ENCODE measurements at places on chromosomes 7 and 10. TPM values are rescaled to one million over a fixed set of nuclear protein-coding genes. Genes with fewer than 3 reads are reported as not detected.
A peak's percentile ranks its signal among the peaks of the same experiment; 100 is the strongest.

- no peak overlapping the region for H3K27ac ChIP-seq
- H3K36me3 ChIP-seq = peaks cover 22% of the 10 kb centered on the region
- H3K4me1 ChIP-seq = peaks cover 2% of the 10 kb centered on the region
- no peak for DNase-seq
Measured at GRCh38 chr7:156792611-156793010, 100.4 kb downstream of the LMBR1 start.

DNA sequence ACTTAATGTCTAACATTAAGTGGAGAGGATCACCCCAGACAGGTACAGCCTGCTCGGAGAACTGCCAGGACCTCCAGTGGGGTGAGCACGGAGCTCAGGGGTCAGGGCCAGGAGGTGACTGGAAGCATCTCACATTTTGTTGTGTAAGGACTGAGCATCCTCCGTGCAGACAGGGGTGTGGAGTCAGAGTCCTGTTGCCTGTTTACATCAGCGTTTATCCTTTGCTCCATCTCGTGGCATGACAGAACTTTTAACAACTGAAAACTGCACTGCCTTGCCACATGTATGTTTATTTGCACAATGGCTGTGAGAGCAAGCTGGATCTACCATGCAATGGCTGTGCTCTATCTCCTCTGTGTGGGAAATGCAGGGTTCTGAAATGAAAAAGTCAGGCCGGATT lies 175.4 kb upstream of the AKR1E2 start:
- no peaks in the 10 kb centered on the region for H3K36me3 ChIP-seq
- no peak for DNase-seq
- no peak overlapping the region for H3K27ac ChIP-seq
- no peak overlapping the region for H3K4me3 ChIP-seq

The PPRC1 gene
- 65.1 TPM for total RNA-seq

The TRDMT1 gene
- 15.0 TPM for total RNA-seq

- no peaks in the 10 kb centered on the region for H3K27me3 ChIP-seq
- H3K27ac ChIP-seq = peak overlapping the region; percentile 38
- no peak for DNase-seq
- peaks cover 57% of the 10 kb centered on the region for H3K4me1 ChIP-seq
Measured at GRCh38 chr7:77331938-77332695, 84.0 kb downstream of the GSAP start.

DNA sequence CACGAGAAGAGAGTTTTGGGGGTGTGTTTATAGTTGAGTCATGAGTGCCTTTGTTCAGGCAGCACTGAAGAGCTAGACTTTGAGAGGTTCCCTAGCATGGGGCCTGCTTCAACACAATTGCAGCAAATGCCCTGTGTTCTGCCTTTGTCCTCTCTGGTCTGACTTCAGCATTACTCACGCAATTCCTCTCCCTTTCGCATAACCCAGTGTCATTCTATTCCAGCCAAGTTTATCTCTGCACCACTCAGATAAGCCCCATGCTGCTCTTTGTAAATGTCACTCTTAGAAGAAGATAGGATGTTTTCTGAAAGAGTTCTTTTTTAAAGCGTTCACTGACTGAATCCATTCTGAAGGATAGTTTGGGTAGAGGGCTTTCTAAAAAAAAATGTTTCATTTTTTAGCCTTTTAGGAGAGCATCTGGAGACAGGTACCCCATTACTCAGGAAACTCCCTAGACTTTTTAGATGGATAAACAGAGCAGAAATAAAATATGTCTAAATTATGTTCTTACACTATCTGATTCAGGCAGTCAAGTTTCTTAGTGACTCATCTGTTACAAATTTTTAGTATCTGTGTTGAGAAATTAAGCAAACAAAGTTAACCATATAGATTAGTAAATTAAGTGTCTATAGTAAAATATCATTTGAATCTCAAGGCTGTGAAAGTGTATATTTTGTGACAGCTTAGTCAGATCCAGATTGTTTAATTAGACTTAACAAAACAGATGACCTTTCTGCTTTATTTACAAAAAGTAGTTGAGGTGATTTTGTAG lies 318.5 kb downstream of the GPR158 start:
- no peaks in the 10 kb centered on the region for H3K27me3 ChIP-seq
- H3K4me3 ChIP-seq = no peak overlapping the region
- no peaks in the 10 kb centered on the region for H3K4me1 ChIP-seq
- H3K36me3 ChIP-seq = no peaks in the 10 kb centered on the region
- DNase-seq = no peak

The BLNK gene
- 238 TPM for total RNA-seq

DNA sequence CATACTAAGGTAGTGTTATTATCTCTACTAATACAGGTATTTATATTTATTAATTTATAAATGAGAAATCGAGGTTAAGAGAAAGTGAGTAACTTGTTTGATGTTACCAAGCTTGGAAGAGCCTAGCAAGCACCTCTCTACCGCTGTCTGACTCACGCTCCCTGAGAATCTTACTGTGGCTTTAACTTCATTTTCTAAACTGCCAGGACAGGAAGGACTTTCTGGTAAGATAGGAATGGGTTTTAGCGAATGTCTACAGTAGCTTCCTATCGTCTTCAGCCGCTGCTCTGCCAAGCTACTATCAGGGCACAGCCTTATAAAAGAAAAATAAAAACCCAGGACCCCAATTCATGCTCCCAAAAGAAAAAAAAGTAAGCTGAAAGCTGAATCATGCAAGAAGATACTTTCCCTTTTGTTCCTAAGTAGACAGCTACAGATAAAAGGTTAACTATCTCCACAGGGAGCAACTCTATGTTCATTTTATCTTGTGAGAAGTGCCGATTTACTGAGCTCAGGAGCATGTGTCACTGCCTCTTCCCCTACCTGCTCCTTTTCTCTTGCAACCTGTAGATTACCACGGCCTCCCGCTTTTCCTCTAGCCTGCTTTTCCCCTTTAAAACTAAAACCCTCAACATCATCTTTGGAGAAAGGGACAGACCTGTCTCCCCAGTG lies 60.2 kb downstream of the THNSL1 start:
- no peak overlapping the region for H3K27ac ChIP-seq
- no peaks in the 10 kb centered on the region for H3K4me1 ChIP-seq
- no peaks in the 10 kb centered on the region for H3K36me3 ChIP-seq

All from activated B cell treated with CpG ODN at 0.5 μM for 24 hours (primary cell).